ENCODE measurements at places on chromosomes 16 and 17.

DNA sequence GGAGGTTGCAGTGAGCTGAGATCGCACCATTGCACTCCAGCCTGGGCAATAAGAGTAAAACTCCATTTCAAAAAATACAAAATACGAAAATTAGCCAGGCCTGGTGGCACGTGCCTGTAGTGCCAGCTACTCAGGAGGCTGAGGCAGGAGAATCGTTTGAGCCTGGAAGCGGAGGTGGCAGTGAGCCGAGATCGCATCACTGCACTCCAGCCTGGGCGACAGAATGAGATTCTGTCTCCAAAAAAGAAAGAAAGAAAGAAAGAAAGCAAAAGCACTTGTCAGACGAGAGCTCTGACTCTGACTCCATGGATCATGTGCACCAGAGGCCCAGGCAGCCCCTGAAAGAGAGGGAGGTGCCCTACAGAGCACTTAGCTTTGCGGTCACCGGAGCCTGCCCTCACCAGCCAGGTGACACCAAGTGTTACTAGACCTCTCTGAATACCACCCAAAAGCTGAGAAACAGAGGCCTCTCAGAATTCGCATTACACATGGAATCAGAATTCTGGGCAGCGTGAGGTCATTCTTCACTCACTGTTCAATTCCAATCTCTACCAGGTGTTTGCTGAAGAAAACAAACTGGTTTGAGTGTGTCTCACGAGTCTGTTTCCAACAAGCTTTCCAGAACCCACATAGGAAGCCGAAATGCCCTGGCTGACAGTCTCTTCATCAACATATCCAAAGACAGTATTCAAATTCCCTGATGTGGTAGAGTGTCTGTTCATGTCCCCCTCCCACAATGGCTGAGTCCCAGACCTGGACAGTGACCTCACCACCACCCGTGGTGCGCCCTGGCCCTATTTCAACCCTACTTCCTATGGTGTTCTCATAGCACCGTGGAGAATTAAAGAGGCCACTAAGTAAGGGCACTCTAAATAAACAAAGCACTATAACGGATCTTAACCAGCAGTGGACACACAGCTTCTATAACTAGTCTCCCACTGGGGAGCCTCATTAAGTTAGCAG, 1.5 kb downstream of the FLCN start:
- DNase-seq = no peak

DNA sequence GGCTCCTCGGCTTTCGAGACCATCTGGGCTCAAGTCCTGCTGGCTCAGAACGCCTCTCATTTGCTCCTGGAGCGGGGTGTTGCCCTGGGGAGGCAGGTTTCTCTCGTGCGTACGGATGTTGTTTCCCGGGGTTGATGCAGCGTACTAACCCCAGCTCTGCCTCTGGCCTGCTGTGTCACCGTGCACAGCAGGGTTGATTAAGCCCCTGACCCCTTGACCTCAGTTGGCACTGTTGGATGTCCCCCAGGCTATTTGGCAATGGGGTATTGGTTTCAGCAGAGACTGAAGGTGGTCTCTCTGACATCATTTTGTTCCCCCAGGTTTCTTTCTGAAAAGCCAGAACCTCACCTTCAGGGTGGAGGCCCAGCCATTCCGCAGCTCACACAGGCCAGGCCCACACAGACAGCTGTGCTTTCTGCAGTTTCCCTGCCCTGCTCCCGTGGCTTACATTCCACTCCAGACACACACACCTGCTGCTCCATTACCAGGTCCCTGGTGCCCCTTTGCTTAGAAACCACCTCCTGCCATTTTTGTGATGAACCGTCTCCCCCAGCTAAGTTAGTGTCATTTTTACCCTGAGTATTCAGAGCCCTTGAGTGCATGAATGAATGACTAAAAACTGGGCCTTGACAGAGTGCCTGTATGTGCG, 233.5 kb downstream of the CCDC182 start:
- DNase-seq = no peak

- DNase-seq = no peak
Observed at GRCh38 chr17:74426551-74427047, 5.3 kb upstream of the GPRC5C start.

DNA sequence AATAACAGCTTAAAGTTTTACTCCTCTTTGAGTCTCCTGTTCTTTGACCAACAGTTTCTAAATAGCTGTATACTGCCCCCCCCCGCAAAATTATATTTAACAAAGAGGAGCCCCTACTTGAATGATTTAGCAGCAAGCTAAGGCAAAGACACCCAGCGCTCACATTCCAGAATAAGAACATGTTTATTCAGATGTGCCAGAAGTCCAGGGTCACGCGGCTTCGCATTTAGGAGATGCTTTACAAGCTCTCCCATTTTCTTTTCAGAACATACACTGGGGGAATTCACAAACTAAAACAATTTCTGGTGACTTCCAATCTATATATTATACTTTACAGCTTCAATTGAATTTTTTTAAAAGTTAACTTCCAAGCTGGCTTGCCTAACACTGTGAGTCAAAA, 5.3 kb downstream of the PLD6 start:
- DNase-seq = no peak

DNA sequence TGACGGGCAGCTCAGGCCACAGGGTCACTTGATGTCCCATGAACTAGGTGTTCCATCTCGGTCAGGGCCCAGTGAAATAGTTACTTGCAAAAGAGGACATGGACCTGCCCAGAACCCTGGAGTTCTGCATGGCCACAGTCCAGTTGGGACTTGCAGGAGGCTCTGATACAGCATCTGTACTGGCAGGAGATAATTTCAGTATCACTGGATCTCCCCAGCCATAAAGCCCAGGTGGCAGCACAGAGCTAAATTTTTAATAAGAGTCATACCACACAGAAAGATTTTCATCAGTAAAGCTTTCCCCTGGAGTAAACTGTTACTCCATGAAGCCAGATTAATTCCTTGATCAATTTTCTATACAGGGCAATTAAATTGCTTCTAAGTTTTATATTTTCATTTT, 18.0 kb upstream of the SLC16A5 start:
- DNase-seq = no peak

DNA sequence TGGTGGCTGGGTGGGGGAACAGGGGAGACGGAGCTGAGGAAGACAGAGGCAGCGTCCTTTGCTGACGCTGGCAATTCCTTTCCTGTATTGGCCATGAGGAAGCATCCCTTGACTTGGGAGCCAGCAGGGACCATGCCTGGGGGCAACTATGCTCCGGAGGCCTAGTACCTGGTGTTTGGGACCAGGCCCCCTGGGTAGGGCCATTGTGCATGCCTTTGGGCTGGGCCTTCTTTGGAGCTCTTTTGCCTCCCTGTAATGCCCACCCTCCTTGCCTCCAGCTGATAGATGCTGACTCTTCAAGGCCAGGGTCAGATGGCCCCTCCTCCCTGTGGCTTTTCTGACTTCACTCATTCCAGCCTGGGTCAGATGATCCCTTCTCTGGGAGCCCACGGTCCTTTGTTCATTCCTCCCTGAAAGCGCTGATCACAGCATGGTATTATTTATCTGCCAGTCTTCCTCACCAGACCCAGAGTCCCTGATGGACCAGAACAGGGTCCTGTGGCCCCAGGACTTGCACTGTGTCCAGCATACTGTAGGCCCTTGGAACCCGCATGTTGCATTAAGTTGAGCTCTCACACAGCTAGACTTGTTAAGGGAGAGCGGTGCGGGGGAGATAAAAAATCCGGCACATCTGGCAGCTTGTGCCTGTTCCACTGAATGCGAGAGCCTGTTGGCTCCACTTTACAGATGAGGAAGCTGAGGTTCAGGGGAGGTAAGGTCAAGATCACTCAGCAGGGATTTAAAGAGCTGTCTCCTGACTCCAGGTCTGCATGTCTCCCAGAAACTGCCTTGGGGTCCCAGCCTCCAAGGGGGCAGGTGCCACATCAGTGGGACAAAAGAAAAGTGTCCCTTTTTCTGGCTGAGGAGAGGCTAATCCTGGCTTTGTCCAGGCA, 2.9 kb downstream of the STARD3 start:
- DNase-seq = no peak

- no peak for DNase-seq
Observed at GRCh38 chr16:18950469-18951185, 24.4 kb upstream of the SMG1 start.

DNA sequence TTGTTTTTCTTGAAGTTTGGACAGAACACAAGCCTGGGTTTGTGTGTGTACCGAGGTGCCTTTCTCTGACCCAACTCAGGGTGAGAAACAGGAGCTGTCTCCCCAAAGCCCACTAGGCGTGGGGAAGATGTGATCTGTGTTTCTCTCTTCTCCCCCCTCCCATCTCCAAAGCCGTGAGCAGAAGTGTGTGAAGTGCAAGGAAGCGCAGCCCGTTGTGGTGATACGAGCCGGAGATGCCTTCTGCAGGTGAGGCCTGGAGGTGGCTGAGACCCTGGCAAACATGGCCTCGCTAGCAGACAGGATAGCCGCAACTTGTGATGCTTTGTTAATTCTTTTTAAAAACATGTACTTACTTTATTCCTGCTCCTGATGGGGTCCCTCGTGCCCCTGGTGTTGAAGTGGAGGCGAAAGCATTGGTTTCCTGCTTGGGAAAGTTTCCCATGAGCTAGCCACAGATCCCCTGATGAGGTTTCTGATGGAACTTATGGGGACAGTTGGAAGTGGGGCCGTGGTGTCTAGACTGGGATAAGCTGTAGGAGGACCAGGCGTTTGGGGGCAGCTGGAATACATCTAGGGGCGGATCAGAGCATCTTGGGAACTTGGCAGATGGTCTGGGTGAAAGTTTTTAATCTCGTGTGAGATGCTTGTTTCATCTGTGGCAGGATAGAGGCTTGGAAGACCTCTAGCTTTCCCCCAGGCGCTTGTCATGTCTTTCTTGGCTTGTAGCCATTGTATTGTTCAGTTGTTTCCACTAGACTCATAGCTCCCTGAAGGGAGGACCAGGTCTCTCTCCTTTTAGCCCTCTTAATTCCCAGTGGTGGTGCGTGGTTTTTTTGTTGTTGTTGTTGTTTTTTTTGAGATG, 893 bp downstream of the CTU2 start:
- DNase-seq = no peak

DNA sequence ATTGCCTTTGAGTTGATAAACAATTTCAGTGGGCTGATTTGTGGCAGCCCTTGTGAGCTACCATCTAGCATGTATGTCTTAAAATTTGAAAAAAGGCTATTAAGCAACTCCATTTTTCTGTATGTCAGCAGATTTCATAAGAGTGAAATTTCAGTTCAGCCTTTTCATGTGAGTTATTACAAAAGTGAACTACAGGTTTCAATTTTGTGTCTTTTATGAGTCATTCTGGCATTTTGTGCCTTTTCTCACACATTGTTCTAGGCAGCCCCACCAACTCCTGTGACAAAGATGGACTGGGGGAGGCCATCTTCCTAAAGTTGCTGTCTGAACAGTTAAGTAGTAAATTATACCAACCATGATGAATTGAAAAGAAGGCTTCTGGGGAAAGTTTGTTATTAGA, 52.1 kb downstream of the USP10 start:
- no peak for DNase-seq

DNA sequence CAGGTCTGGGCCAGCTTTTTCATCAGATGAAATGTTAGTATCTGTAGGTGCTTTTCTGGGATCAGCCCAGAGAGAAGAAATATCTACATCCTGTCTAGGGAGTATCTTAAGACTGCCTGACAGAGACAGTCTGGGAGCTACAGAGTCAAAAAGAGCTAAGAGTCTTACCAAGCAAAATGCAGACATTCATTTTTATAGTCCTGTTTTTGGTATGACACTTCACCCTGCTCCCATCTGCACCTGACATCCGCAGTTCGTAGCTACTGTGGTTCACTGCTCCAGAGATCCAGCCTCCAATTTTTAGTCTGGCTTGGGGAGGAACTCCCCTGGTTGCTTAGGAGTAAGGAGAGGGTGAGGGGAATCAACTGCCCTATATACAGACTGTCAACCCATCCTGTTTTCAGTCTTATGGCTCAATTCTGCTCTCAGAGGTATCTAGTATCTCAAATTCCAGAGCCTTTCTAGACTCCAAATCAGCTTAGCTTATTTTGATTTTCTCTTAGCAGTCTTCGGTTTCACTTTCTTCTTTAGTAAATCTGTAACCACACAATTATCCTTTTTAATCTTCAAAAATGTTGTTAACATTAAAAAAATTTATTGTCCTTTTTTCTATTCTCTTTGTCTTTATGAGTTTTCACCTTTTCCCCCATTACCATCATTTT, 97.8 kb downstream of the TMEM100 start:
- no peak for DNase-seq

- DNase-seq = no peak
Observed at GRCh38 chr16:27364493-27365141, 37.4 kb upstream of the IL21R start.

GRCh38 chr17:38324772-38325171, 19.0 kb downstream of the GPR179 start:
- DNase-seq = no peak

GRCh38 chr17:39923836-39924690, 3.3 kb downstream of the ORMDL3 start:
- no peak for DNase-seq

DNA sequence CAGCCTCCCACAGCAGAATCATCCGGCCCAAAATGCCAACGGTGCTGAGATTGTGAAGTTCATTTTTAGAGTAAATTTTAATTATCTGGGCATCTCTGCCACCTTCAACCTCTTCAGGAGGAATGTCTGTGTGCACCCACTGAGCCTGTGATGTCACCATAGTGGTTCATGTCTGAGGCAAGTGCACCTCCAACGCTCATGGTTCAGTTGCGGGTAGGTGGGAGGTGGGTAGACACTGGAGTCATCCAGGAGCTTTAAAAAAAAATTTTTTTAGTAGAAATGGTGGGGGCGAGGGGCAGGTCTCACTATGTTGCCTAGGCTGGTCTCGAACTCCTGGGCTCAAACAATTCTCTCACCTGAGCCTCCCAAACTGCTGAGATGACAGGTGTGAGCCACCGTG, 1.9 kb downstream of the FLYWCH1 start:
- DNase-seq = no peak

- DNase-seq = no peak
Observed at GRCh38 chr17:29126268-29126930, 53.8 kb downstream of the MYO18A start.

DNA sequence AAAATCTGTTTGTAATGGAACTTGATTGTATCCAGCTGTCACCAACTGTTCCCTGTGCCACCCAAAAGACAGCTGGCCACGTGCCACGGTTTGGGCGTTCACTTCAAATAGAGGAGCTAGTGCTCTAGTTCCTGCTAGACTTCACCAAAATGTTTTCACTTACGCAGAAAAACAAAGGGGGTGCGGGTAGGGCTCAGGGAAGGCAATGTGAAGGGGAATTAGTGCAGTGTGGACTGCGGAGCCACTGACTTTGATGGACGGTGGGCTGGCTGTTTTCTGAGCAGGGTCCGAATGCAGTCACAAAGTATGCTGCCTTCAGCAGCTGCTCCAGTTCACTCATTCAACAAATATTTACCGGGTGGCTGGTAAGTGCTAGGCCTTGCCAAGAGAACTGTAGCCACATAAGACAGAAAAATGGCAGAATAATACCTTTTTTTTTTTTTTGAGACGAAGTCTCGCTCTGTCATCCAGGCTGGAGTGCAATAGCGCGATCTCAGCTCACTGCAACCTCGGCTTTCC, 7.6 kb upstream of the CYTH1 start:
- DNase-seq = no peak

- no peak for DNase-seq
Observed at GRCh38 chr16:78704416-78704815, 605.0 kb downstream of the WWOX start.

Measured in AG09319 (cell line).